ENCODE measurements at places on chromosomes 6 and 20. TPM values are rescaled to one million over a fixed set of nuclear protein-coding genes. Genes with fewer than 3 reads are reported as not detected.

GRCh38 chr6:53771785-53772624 is 22.8 kb upstream of the LRRC1 start:
- no peak for DNase-seq

DNA sequence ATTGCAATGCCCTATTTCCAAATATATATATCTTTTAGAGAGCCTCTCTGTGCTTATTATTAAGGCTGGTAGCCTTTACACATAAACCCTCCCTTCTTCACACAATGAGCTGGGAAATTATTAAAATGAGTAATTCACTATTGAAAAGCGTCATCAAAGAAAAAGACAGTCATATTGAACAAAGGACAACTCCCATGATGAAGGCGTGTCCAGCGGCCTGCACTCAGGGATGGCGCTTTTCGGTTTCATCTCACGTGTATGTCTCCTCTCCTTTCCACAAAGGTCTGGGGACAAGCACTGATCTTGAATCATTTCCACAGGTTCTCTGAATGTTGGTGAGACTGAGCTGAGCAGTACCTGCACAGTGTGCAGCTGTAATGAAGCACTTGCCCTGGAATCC is 3.5 kb downstream of the SERPINB9 start:
- no peak for DNase-seq

DNA sequence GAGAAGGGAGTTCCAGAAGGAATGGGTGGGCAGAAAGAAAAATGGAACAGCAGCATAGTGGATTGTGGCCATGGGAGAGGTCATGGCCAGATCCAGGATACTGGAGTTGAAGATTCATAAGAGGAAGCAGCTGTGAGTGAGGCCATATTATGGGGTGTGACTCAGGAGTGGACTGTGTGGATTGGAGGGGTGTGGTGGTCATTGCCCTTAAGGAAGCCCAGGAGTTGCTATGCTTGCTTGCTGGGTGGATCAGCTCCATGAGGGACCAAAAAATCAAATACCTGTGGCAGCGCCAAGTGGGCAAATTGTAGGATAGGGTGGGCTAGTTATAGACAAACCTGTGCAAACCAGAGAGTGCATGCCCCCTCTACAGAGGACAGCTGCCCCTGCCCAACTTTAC is 18.3 kb downstream of the LRRC1 start:
- no peak for DNase-seq

- DNase-seq = no peak
Measured at GRCh38 chr6:159359581-159360297, 190.5 kb downstream of the FNDC1 start.

- DNase-seq = peak; percentile 59
Measured at GRCh38 chr6:44789806-44790205, 402.3 kb downstream of the CDC5L start.

- DNase-seq = no peak
Measured at GRCh38 chr20:2212456-2213015, 83.3 kb upstream of the TGM3 start.

DNA sequence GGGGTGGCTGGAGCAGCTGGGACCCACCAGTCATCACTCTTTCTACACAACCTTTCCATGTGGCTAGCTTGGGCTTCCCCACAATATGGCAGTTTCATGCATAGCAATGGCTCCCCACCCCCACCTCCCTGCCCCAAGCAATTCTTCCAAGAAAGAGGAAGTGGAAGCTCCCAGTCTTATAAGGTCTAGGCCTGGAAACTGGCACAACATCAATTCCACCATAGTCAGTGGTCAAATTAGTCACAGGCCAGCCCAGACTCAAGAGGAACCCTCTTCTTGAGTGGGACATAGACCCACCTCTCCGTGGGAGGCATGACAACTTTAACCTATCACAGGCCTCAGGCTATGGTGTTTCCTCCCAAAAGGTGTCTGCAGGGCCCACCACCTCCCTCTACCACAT is 17.7 kb downstream of the TGM6 start:
- no peak for DNase-seq

DNA sequence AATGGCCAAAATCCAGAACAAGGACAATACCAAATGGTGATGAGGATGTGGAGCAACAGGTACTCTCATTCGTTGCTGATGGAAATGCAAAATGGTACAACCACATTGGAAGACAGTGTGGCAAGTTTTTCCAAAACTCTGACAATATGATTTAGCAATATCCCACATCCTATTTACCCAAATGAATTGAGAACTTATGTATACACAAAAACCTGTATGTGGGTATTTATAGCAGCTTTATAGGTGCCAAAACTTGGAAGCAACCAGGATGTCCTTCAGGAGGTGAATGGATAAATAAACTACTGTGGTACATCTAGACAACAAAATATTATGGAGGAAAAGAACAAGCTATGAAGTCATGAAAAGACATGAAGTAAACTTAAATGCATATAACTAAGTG is 156.5 kb downstream of the TFAP2A start:
- DNase-seq = no peak

GRCh38 chr20:62716198-62716940 is 7.7 kb downstream of the NTSR1 start:
- DNase-seq = no peak

Gene LY6G5C
- total RNA-seq = 2.6 TPM
